ENCODE measurements at places on chromosomes 1 and 21.

DNA sequence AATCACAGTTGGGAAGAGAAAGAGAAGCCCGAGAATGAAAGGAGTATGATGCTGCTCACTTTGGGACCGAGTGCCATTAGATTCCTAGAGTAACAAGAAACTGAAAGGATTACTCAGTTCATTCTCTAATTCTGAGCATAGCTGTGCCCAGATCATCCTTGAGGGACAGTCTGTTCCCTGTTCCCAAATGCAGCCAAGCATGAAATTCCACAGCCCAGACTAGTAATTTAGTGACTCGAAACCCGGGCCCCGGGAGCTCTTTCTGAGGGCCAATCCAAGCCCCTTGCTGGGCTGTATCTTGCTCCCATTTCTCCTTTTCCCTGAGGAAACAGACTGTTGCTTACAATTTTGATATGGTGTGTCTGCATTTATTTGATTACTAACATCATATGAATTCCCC lies 30.0 kb upstream of the ETS2 start:
- DNase-seq: no peak

DNA sequence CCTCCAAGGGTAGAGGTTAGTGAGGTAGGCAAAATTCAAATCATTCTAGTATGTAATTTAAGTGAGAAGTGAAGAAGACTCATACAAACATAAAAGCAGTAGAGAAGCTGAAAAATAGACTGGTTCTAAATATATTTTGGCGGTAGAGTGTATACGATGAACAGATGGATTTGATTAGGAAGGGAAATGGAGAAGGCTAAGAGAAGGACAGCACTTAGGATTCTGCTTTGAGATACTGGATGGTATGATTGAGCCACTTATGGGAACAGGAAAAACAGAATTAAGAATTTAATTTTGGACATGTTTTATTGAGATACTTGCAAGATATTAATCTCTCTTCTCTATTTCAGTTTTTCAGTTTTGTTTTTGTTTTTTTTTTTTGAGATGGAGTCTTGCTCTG lies 60.1 kb downstream of the EPB41 start:
- DNase-seq: no peak

DNA sequence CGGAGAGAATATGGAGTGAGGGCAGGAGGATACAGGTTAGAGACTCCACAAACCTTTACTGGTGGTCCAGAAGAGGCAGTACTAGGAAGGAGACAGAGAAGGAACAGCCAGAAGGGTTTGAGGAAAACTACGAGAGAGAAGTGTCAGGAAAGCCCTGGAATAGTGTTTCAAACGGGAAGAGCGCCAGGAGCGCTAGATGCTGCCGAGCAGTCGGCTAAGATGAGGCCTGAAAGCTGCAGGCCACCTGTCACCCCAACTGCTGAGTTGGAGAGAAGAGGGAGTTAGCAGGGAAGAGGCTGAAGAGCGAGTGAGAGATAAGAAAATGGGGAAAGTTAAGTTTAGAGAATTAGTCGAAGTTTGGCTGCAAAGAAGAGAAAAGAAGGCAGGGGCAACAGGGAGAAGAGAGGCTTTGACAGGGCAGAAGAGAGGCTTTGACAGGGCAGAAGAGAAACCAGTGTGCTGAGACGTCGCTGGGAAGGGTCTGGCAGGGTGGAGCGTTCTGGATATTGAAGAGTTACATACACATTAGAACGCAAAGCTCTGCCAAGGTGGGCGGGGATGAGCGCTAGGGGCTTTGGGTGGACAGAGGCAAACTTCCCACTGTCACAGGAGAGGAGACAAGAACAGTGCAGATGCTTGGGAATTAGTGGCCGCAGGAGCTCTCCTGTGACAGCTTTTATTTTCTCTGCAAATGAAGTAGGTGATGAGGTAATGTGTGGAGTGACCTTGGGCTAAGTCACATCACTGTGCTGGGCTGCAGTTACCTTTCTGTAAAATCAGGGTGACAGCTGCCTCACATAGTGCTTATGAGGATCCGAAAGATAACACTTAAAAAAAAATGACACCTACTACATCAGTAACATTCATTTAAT lies 31.2 kb downstream of the PCSK9 start:
- no peak for DNase-seq

GRCh38 chr1:17140279-17140678 lies 21.0 kb upstream of the PADI2 start:
- DNase-seq: no peak

- DNase-seq: no peak
Measured at GRCh38 chr1:147750618-147751217, 9.7 kb downstream of the GJA5 start.

- DNase-seq: no peak
Measured at GRCh38 chr1:60983701-60984061, 98.7 kb upstream of the NFIA start.

GRCh38 chr1:6033986-6034749 lies 11.5 kb upstream of the KCNAB2 start:
- DNase-seq: no peak

- DNase-seq: no peak
Measured at GRCh38 chr1:188170935-188171334, 1342.2 kb downstream of the PLA2G4A start.

DNA sequence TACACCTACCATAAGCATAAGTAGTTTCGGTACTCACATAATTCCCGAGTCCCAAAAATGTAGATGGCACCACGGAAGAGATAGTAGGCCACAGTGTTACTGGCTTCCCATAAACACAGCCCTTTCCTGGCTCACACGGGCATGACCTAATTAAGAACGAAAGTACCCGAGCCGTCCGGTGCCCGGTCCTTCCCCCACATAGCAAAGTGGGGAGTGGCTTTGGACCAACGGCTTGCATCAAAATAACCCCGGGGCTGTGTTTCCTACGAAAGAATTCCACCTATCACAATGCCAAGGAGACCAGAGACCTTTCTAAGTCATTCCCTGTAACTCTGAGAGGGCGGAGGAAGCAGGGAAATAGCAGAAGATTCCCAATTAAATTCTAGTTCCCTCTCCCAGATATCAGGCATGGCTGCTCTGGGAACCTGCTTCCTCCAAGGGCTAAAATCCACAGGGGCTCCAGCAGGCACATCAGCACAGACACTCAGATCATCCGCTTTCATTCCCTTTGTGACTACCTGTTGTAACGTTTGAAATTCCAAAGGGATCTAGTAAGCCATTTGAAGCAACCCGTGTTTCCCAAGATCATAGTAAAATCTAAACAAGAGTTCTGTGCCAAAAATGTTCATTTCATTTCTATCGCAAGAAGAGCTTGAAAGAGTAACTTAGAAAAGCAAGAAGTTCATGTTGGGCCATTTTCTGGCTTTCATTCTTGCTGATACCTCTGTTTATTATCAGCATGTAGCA lies at the start of gene TMPRSS3:
TSS of gene TMPRSS3 (minus strand) at position 148 of the 747 bp plus-strand sequence. CDS start 635 bp downstream, outside the sequence.
- DNase-seq: no peak

- no peak for DNase-seq
Measured at GRCh38 chr1:108881369-108881768, 4.6 kb downstream of the GPSM2 start.

DNA sequence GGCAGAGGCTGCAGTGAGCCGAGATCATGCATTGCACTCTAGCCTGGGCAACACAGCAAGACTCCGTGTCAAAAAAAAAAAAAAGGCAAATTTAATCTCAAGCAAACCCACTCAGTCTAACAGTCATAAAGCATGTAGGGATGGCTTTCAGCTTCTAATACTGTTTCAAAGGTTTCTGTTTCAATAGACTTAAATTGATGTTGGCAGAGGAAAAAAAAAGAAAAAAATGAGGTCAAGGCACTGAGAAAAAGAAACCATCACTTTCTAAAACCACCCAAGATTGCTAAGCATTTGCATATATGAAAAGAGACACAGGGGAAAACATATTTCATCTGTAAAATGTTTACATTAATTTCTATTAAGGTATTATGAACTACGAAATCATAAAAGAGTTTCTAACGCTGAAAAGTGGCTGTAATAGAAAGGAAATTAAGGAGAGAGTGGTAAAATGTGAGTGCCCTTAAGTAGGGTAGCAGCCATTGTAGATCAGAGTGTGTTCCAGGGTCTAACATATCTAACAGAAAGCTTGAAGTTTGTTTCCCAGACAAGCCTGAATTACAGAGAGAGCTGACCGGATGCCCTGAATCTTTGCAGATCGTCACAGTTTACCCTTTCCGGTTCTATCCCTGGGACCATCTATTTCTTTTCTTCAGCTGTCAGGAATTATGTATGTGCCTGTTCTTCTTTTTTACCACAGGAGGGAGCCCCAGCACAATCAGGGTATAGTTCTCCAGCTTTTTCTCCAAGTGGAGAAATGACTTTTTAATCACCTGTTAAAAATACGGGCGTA lies 70.0 kb downstream of the PLD5 start:
- DNase-seq: no peak

- no peak for DNase-seq
Measured at GRCh38 chr1:81358151-81358550, 442.6 kb upstream of the ADGRL2 start.

GRCh38 chr1:207088701-207089626 lies at the start of gene C4BPB:
C4BPB (plus strand) TSS chr1:207088860; CDS start chr1:207089532, 672 bp downstream.
- DNase-seq: no peak

GRCh38 chr1:31580513-31580870 lies 4.2 kb downstream of the TINAGL1 start:
- no peak for DNase-seq

DNA sequence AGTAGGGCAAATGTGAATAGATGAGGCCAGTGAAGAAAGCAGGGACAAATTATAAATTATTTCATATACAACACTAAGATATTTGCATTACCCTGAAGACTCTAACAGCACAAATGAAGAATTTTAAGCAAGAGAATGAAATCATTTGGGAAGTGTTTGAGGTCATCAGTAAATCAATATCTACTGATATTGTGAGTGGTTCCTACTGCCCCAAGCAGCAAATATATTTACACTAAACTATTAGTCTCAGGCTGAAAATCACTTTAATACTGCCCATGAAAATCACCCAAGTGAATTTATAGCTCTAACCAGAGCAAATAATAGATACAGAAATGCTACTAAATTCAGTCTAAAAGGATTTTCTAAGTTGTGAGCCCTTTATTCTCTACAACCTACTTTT lies 163.6 kb downstream of the KCNT2 start:
- DNase-seq: no peak

DNA sequence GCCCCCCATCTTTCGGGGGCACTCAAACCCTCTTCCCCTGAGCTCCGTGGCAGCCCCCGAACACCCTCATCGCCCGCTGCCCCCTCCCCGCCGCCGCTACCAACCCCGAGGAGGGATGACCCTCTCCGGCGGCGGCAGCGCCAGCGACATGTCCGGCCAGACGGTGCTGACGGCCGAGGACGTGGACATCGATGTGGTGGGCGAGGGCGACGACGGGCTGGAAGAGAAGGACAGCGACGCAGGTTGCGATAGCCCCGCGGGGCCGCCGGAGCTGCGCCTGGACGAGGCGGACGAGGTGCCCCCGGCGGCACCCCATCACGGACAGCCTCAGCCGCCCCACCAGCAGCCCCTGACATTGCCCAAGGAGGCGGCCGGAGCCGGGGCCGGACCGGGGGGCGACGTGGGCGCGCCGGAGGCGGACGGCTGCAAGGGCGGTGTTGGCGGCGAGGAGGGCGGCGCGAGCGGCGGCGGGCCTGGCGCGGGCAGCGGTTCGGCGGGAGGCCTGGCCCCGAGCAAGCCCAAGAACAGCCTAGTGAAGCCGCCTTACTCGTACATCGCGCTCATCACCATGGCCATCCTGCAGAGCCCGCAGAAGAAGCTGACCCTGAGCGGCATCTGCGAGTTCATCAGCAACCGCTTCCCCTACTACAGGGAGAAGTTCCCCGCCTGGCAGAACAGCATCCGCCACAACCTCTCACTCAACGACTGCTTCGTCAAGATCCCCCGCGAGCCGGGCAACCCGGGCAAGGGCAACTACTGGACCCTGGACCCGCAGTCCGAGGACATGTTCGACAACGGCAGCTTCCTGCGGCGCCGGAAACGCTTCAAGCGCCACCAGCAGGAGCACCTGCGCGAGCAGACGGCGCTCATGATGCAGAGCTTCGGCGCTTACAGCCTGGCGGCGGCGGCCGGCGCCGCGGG lies 837 bp downstream of the FOXD3 start:
- peak; percentile 39 for DNase-seq

- DNase-seq: no peak
Measured at GRCh38 chr1:80367058-80367457, 1360.5 kb upstream of the ADGRL4 start.

DNA sequence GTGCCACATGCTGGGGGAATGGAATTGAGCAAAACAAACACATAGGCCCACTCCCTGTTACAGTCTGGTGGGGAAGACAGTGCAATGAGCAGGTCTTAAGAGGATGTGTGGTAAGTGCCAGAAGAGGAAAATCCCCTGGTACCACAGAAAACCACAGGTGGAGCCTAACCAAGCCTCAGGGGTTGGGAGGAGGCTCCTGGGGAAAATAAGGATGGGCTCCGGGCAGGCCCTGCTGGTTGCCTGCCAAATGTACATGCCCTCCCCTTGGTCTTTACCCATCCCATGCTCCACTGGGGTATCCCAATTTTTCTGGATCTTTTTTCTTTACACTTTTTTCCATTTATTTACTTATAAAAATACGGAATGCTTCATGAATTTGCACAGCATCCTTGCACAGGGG lies 40.4 kb downstream of the ATP1A1 start:
- no peak for DNase-seq

DNA sequence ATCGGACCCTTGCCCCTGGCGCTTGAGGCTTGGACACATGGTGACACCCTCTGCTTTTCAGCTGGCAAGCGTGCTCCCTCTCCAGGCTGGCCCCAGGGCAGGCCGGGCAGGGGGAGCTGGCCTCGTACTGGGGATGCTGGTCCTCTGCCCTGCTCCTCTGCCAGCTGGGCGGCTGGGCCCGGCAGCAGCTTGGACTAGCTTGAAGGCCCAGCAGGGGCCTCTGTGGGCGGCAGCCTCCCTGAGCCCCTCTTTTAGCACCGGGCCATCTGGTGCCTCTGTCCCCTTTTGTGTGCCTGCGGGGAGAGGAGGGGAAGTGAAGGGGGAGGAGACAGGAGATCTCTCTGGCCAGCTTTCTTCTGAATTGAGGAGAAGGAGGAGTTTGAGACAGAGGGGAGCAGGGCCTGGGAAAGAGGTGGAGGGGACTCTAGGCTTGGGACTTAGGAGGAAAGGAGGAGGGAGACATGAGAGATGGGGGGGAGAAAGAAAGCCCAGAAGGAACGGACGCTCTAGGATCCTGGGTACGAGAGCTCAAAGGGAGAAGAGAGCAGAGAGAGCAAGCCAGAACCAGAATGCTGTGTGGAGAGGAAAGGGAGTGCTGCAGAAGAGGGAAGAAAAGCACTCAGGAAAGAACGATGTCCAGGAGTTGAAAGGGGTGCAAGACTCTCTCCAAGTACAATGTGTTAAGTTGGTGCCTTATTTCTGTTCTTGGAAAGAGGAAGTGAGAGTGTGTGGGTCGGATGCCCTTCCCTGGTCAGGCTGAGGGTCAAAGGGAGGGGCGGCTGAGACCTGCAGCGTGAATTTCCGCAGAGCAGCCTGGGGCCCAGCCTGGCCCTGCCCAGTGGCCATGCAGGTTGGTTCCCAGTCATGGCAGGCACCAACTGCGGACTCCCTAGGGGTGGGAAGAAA lies 40.3 kb downstream of the IER5 start:
- no peak for DNase-seq
